ENCODE measurements at places on chromosomes 12 and 14. TPM values are rescaled to one million over a fixed set of nuclear protein-coding genes. Genes with fewer than 3 reads are reported as not detected.

TAS2R50 gene
- 0.68 TPM for total RNA-seq

AKAP3 gene
- total RNA-seq: 1.8 TPM

DNAI7 gene
- total RNA-seq: not detected

MYL2 gene
- 0.95 TPM for total RNA-seq

DNA sequence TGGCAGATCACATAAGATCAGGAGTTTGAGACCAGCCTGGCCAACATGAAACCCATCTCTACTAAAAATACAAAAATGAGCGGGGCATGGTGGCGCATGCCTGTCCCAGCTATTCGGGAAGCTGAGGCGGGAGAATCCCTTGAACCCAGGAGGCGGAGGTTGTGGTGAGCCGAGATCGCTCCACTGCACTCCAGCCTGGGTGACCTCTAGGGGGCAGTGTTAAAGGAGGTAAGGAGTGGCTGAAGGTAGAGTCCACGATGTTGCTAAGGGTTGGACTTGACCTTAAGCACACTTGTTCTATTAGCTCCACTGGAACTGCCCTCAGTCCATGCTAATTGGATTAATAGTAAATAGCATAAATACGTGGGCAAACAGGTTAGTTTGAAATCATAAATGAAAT, 62.4 kb upstream of the PSMC1 start:
- no peak for DNase-seq

DNA sequence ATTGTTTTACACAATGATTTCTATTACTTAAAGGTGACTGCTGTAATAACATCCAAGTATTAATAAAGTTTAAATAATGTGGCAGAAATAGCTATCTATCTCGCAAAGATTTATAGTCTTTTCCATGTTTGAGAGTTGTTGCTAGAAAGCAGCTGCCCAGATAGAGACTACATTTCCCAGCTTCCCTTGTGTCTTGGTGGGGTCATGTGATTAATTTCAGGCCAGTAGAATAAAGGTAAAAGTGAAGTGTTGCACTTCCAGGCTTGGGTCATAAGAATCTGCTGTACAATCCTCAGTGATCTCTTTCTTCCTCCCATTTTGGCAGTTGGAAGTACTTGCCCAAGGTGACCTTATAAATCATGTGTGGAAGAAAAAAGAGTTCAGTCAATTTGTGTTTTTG, 449.7 kb upstream of the USP15 start:
- no peak for DNase-seq

DNA sequence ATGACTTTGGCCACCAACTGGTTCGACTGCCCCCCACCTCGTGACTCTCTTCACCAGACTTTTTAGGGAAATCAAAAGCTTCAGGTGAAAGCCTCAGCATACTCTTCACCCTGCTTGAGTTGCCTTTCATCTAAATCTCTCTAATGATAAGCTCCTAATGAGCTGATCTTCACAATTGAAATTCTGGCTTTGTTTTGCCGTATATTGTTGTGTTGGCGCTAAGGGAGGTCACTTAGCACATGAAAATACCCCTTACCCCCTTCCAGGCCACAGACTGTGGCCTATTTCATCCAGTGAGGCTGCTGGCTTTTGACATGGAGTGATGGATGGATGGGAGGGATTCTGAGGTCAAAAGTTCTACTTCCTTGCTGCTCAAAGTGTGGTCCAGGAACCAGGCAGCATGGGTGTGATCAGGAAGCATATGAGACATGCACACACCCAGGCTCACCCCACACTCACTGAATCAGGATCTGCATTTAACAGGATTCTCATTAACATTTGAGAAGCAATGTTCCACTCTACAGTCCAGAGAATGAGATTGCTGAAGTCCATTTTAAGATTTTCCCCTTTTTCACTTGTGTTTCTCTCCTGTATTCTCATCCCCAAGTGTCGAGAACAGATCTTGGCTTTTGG, 131.4 kb downstream of the DACT1 start:
- DNase-seq: no peak

- DNase-seq: no peak
Observed at GRCh38 chr14:90114554-90114953, 52.8 kb downstream of the KCNK13 start.

- DNase-seq: no peak
Observed at GRCh38 chr12:84996759-84997158, 39.3 kb downstream of the TSPAN19 start.

- no peak for DNase-seq
Observed at GRCh38 chr12:90859591-90859990, 95.4 kb downstream of the CCER1 start.

- DNase-seq: no peak
Observed at GRCh38 chr12:26807292-26807691, 25.7 kb downstream of the ITPR2 start.

DNA sequence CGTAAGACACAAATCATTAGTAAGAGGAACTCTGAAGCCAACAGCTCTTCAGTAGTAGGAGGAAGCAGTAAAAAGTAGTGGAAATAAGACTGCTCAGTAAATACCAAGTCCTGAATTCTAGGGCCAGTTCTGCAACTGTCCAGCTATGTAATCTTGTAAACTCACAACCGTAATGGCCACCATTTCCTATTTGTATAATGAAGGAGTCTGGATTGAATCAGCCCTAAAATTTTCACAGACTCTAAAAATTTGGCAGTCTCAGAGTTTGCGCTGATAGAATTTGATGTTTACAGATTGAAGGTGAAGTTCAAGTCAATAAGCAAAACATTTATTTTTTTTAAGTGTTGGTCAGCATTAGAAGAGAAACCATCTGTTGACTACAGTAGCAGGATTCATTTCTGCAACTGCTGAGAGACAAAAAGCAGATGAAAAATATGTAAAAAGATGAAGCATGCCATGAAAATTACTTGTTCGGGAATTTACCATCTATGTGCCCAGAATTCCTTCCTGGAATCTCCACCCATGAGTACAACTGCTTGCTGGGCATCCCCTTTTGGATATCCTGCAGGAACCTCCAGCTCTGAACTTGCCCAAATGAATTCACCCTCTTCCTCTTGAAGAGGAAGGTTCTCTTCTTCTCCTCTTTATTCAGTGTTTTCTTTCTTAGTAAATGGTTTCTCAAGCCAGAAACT, 47.5 kb downstream of the GALNT4 start:
- DNase-seq: no peak

- DNase-seq: no peak
Observed at GRCh38 chr12:42021469-42021868, 123.2 kb downstream of the GXYLT1 start.

DNA sequence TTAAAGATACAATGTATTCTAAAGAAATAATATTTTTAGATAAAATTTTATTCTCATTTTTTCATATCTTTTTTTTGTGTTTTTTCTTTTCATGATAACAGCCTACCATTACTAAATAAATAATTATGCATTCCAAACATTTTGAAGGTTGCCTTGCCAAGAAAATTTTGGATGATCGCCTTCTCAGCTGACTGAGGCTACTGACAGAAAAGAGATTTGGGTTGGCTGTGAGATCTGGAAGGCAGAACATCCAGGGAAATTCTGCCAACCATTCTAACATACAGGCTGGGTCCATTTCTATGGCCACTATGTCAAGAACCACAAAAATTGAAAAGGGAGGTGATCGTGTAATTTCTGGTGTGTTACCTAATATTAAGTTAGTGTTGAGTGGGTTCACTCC, 48.1 kb downstream of the GALNT8 start:
- no peak for DNase-seq

DNA sequence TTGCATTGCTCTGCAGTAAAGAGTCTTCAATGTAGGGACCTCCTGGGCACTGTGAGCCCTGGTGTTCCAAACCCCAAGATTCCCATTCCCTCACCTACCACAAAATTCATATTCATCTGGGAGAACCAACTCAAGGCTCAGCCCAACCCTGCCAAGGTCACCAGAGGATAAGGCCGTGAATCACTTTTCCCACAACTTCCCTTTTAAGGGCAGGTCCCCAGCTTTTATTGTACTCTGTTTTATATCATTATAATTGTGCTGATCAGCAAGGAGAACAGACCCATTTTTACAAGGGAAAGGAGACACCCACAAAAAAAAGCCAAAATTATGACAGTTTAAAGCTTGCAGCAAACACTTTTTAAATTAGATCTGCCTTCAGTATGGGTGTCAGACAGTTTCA, 363.0 kb upstream of the FKBP4 start:
- no peak for DNase-seq

DNA sequence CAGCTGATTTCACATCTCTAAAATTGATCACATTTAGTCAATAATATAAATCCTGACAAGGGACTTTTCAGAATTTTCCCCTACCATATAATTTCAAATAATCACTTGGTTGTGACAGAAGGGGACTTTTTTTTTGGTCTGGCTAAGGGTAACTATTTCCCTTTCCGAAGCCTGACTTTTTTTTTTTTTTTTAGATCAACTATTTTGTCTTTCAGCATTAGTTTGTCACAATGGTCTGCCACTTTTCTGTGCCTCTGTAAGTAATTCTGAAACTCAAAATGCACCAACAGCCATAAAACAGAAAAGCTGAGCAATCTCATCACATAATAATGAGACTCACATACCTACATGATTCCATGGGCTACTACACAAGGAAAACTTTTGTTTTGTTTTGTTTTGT, 266.4 kb downstream of the SSPN start:
- DNase-seq: no peak
